ENCODE measurements at places on chromosomes 2 and 18. TPM values are rescaled to one million over a fixed set of nuclear protein-coding genes. Genes with fewer than 3 reads are reported as not detected.

GRCh38 chr2:237441605-237442274, 27.8 kb upstream of the COL6A3 start:
- DNase-seq, result peak; percentile 57

- DNase-seq, result peak; percentile 61
These were observed 7.9 kb downstream of the PCBP1 start for GRCh38 chr2:70094978-70095719.

- no peak for DNase-seq
These were observed 510.1 kb upstream of the PIK3C3 start for GRCh38 chr18:41444943-41445342.

GRCh38 chr18:47605093-47605492, 325.4 kb downstream of the SMAD2 start:
- DNase-seq, result no peak

DNA sequence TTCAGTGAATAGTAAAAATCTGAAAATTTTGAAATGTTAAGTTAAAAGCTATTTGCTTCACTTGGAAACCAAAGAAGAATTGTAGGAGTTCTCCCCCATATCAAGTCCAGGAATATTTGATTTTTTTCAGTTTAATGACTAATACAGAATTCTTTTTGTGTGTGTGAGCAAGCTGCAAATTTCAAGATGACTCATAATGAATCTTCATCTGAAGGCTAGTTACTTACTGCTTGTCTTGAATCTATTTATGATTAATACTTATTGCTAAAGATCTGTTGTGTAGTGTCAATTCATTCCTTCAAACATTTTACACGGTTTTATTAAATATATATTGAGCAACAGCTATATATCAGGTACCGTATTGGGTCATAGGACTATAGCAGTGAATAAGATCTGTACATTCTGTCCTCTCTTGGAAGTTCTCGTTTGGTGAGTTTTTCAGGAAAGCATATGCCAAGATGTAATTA, 47.8 kb upstream of the CAVIN2 start:
- no peak for DNase-seq

DNA sequence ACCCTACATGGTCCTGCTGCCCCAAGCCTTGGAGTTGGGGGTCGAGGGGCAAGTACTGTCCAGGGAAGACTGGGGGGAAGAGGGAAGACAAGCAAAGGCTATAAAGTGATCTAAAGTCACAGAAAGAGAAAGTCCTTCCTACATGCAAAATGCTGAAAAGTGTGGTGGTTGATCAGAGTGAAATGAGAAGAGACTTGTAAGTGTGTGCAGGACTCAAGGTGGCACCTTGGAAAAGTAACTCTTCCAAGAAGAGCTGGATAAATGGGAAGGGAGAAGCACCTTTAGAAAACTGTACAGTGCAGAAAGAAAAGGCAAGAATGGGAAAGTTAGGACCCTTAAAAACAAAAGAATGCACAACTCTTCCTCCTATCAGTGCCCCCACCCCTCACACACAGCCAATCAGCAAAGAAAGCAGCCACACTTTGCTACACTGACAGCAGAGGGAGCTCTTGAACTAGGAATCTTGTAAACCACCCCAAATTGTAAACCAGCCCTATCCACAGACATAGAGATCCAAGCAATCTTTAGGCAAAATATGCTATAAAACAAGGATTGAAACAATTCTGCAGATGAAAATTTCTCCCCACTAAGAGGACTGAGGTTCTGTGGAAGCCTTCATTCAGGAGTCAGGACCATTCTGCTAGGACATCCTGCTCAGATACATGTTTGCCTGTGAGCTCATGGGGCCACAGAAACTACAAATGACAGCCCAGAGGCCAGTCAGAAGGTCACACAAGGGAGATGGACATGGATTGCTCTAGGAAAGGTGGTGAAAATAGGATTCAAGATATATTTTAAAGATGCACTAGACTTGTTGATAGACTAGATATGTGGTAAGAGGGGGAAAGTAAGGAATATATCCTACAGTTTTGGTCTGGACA, 146.4 kb downstream of the FTCDNL1 start:
- DNase-seq, result peak; percentile 41

GRCh38 chr2:119724656-119725485, 34.9 kb upstream of the PTPN4 start:
- DNase-seq, result no peak

CNGA3 gene
- total RNA-seq, result not detected

UNC50 gene
- 40.6 TPM for total RNA-seq

SERPINB11 gene
- not detected for total RNA-seq

ANKRD62 gene
- total RNA-seq, result not detected

LYPD6B gene
- total RNA-seq, result not detected

ARHGEF33 gene
- 0.58 TPM for total RNA-seq

MYO5B gene
- 0.39 TPM for total RNA-seq

UGT1A10 gene
- not detected for total RNA-seq

RASGRP3 gene
- 3.1 TPM for total RNA-seq

All from activated T-cell treated with anti-CD3 and anti-CD28 coated beads, Interleukin-2, amount 50 U/mL, for 72 hours (primary cell).